ENCODE measurements at places on chromosomes 4 and X.

- no peak for DNase-seq
Measured at GRCh38 chr4:161121451-161121850, 1042.3 kb downstream of the FSTL5 start.

DNA sequence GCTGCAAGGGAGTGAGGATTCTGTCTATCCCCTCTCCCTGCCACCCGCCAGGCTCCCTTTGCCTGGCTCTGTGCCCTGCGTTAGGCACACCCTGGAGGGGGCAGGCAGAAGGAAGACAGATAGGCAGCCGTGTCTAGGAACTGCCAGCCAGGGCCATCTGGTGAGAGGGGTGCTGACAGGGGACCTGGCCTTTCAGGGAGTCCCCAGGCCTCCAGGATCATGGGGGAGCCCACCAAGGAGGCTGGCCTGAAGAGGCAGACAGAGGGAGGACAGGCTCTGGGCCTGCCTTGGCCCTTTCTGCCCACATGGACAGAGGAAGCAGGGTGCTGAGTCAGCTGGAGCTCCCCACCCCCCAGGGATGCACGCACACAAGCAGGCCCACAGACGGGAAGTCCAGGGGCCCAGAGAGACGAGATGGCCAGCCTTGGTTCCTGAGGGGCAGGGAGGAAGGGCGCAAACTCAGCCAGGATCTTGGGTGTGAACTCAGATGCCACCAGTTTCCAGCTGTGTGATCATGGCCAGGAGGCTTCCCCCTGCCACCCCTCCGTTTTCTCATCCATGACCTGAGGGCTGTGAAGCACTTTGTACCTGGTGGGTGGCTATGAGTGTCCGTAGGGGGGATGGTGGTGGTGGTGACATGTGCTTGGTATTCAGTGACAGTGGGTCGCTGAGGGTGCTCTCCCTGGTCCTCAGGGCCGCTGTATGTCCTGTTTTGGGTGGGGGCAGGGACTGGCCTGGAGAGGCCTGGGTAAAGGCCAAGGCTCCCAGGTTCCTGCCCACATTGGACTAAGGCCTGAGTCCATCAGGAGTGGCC lies 1.8 kb downstream of the SH3BP2 start:
- peak; percentile 35 for DNase-seq

DNA sequence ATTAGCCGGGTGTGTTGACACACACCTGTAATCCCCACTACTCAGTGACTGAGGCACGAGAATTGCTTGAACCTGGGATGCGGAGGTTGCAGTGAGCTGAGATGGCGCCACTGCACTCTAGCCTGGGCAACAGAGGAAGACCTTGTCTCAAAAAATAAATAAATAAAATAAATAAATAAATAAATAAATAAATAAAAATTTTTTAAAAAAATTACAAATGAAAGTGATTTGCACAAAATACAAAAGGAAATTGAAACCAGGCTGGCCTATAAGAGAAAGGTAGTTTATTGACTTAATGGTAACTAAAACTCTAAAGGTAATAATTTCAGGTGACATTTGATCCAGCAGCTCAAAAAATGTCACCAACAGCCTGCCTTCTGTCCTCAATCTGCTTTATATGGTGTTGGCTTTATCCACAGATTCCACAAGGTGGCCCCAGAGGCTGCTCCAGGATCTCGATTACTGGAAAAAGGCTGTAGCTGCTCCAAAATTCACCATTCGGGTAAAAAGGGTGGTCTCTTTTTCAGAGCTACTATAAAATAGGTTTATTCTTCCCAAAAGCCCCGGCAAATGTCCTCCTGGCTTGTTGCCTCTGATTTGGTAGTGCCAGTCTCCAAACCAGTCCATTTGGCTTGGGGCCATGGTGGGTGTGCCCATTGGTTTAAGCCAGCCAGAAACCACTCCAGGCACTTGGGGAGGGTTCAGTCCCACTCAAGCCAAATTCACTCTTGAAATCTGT lies 61.4 kb upstream of the TRIM2 start:
- DNase-seq = no peak

DNA sequence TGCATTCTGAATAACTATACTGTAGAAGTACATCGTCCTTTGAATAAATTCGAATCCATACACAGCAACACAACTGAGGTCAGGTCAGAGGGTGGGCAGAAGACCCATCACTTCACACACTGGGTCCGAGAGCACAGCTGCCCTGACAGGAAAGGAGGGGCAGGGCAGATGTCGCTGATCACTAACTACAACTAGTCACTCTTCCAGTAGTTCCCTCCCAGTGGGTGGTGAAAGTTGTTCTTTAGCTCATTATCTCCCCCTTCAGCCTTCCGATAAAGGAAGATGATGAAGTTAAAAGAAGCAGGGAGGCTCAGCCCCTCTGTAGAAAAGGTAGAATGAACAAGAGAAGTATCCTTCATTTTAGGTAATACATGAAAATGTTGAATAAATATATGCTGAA lies 278.9 kb downstream of the INPP4B start:
- DNase-seq = no peak

GRCh38 chrX:75086731-75087195 lies 69.3 kb downstream of the ABCB7 start:
- no peak for DNase-seq

GRCh38 chrX:108558217-108558616 lies 118.6 kb downstream of the COL4A5 start:
- DNase-seq = no peak

DNA sequence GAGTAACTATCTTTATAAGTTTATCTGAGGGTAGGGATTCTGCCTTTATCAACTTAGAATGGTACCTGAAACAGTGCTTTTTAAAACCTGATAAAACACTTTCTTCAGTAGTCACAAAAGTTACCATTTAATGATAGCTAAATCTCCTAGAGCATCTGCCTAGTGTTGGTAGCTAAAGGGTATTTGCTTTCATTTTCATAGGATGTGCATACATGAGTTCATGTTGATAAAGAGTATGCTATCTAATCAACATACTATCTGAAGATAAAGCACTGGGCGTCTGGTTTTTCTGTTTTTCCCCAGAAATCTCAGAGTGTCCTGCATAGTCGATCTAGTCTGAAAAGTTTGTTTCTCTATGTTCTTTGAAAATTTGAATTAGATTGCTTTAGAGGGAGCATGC lies 75.1 kb downstream of the ADGRL3 start:
- no peak for DNase-seq

DNA sequence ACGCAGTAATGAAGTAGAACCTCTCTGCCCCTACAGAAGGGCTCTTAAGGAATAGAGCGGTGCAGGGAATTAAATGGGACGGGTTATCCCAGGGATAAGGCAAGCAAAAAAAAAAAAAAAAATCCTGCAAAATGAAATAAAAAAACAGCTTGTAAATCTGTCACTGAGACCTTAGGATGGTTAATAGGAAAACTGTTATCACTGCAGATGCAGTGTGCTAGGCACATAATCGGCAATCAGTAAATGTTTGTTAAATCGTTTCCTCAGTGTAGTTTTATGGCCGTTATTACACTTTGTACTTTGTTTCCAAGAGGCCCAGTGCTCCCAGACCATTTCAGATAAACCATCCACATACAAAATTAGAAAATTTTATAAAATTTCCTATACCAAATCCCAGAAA lies 1.0 kb downstream of the HNRNPH2 start:
- DNase-seq = no peak

DNA sequence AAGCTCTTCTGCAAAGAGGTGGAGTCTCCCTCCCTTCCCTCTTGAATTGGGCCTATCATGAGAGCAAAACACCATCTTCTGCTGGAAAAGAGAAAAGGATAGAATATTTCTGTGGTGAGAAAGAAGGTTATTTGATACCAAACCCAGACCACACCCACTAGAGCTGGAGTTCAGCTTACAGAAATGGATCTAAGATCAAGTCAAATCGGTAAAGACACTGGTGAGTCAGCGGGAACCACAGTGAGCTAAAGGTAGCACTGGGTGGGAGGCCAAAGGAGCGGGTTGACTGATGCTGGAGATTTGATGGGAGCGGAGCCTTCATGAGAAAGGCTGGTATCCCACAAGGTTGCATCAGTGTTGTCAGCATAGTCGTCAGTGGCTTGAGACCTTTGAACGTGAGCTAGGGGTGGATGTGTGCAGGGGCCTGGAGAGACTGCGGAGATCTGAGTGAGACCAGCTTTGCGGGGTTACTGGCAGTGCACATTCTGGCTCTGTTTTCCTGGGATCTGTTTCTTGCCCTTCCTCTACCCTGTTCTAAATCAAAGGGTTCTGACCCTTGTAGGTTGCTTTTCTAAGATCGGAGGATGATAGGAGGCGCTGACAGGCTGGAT lies 106.4 kb upstream of the SCOC start:
- peak; percentile 94 for DNase-seq

DNA sequence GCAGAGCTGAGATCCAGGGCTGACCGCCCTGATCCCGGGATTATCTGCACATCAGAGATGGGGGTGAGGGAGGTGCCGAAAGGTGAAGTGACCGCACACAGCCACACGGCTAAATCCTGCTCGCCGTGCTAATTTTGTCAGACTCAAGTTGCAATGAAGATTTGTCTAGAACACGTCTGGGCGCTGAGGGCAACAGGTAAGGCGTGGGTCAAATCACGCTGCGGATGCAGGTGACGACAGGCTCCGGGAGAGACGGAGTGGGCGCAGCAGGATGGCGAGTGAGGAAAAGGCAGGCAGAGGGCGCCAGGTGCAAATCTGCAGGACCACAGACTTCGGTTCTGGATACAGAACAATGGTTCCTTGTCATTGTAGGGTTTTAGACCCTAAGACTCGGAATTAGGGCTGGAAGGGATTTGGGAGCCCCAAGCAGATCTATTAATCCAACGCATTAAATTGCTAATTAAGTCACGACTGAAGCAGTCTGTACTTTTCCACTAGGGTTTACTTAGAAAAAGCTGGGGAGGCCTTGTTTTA lies 1.9 kb upstream of the TBC1D14 start:
- DNase-seq = no peak

GRCh38 chrX:139931646-139932072 lies 1.2 kb downstream of the ATP11C start:
- DNase-seq = no peak

DNA sequence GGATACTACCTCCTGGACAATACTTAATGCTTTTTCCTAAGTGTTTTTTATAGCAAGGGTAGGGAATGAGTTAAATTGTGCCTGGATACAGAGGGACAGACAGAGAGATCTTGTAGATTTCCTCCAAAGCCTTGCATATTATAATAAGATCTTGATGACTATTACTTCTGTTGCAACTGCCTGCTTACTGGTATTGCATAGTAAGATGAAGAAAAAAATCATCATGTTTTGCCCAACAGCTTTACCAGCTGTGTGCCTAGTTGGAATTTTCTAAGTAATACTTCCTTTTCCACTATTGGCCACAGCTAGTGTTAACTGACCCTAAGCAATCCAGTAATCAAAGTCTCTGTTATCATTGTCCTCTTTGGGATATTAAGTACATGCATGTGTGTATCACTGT lies 139.0 kb downstream of the DCK start:
- DNase-seq = no peak

- no peak for DNase-seq
Measured at GRCh38 chrX:5681159-5681558, 547.5 kb downstream of the NLGN4X start.

- DNase-seq = no peak
Measured at GRCh38 chrX:1248331-1249061, 20.1 kb upstream of the CSF2RA start.

DNA sequence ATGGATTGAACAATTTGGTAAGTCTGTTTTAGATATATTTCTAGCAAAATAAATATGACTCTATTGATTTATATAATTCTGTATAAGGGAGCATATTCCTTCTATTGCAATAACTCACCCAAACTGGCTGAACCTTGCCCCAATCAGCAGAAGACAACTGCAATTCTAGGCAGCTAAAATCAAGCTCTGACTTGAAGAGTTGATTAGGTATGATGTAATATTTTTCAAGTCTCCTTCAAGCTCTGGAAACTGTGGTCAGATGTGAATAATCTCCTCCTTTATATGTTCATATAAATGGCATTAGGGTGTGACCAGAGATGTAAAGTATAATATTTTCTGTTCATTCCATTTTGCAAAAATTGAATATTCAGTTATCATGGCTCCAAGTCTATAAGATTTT lies 8.2 kb downstream of the RASSF6 start:
- no peak for DNase-seq

GRCh38 chr4:14874990-14875389 lies 127.3 kb upstream of the CPEB2 start:
- no peak for DNase-seq

GRCh38 chr4:82043809-82044137 lies 330.0 kb downstream of the HNRNPD start:
- no peak for DNase-seq

DNA sequence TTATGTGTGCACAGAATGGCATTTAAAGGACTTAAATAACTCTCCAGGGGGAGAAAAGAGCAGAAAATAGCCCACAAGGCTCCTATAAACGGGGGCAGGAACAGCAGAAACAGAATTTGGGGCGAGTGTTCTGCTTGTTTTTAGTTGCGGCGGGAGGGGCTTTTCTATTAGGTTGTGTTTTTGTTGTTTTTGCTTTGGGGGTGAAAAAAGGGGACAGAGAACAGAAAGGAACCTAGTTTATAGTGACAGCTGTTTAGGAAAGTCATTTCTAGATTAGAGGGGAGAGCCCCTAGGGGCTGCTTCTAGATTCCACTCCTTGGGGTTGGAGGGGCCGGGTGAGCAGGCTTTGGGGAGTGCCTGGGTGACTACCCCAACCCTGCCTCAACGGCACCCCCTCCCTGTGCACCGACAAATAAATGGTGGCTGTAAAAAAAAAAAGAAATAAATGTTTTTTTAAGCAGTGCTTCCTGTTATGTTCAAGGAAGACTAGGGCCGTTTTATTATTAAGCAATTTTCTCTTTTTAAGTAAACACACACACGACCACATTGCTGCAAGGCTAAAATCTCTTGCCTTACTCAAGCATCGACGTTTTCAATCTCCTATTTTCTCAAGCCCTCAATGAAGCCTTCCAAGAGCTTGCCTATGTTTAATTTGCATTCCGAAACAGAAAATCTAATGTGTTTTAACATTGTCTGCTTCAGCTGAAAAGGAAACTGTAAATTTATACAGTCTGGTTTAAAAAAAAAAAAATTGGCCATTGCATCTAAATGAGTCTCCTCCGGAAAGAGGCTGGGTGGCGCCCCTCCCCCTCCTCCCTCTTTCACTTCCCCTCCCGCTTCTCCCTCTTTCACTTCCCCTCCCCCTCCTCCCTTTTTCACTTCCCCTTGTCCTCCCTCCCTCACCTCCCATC lies 123.3 kb upstream of the TBL1X start:
- no peak for DNase-seq

DNA sequence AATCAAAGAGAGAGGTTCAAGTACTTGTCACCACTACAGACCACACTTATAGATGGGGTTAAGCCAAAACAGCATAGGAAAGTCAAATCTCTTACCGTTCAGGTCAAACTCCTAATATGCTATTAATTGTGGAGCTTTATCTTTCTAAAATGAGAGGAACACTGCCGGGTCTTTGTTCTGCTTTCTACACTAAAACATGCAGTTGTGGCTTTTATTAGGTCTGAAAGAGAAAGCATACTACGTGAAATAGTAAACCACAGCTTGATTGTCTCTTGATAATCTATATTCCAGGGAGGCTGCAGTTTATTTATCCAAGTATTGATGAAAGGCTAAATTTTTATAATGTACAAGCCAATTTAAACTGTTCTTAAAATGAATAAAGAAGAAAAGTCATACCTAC lies 12.3 kb upstream of the INPP4B start:
- no peak for DNase-seq

Data from non-pigmented ciliary epithelial cell (primary cell).